ENCODE measurements at places on chromosomes 2 and 18.

- DNase-seq, result no peak
Measured at GRCh38 chr18:76056471-76057110, 438.5 kb downstream of the ZNF516 start.

DNA sequence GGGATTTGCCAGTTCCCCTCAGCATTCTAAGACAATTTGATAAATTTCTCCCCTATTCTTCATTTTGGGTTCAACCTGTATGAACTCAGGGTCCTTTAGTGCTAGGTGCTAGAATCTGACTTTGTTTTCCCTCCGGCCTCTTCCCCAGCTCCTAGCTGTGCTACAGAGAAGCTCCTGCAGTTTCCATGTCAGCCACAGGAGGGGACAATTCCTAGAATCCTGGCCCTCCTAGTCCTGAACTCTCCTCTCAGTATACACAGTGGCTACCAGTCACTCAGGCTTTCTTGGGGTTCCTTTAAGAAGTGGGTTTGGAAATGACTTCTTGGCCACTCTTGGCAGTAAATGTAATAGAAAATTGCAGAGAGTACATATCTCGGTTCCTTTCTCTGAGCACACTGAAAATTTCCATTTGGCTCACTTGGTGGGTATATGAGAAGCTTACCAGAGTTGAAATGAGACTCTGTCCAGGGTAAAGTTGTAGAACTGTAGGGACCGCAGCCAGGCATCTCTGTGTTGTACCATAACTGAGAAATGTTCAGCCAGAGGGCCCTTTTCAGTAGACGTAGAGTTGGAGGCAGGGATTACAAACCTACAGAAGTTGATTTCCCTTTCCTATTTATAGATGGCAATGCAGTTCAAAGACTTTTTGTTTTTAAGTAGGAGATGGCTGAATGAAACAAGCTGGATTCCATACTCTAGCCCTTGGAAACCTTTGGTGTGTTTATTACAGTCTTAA lies 5.0 kb upstream of the CHST10 start:
- no peak for DNase-seq

DNA sequence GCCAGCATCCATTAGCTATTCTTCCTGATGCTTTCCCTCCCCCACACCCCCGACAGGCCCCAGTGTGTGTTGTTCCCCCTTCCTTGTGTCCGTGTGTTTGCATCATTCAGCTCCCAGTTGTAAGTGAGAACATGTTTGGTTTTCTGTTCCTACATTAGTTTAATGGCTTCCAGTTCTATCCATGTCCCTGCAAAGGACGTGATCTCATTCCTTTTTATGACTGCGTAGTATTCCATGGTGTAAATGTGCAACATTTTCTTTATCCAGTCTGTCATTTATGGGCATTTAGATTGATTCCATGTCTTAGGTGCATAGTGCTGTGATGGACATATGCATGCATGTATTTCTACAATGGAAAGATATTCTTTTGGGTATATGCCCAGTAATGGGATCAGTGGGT lies 104.7 kb downstream of the TMEM185B start:
- no peak for DNase-seq

DNA sequence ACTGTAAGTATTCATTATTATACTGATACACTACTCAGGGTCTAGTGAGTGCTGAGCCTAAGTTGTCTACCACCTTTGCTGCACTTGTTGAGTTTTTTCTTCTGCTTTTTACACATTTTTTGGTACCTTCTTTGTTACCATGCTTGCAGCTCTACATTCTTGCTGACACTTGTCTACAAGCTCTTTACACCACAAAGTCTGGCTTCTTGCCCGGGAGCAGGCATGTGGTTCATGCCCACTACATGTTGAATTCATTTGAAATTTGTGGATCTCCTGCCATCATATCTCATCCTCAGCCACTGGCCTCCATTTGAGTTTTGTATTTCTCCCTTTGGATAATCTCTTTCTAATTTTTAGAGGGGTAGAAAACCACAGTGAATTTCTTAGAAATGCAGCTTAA lies 29.9 kb downstream of the IL18R1 start:
- DNase-seq, result no peak

DNA sequence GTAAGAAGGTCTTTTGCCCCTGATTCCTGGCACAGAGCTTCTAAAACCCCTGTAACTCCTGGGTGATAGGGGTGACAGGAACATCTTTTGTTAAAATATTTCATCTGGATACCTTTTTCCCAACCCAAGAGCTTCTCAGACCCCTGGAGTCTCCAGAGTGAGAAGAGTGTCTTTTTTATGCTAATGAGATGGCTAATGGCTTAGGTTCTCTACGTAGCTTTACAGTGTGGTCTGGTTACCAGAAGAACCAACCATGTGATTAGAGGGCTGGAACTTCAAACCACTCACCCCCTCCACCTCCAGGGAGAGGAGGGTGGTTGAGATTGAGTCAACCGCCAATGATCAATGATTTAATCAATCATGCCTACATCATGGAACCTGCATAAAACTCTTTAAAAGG lies 16.2 kb upstream of the DCC start:
- no peak for DNase-seq

- DNase-seq, result no peak
Measured at GRCh38 chr2:9652267-9652666, 21.5 kb upstream of the YWHAQ start.

Measured in nucleus accumbens (tissue), 56 donors.